ENCODE measurements at places on chromosomes 5 and 9.

- no peak for DNase-seq
These were observed 14.4 kb downstream of the STK10 start for GRCh38 chr5:172173564-172174153.

GRCh38 chr5:39015743-39016586, 58.2 kb downstream of the RICTOR start:
- DNase-seq, result no peak

DNA sequence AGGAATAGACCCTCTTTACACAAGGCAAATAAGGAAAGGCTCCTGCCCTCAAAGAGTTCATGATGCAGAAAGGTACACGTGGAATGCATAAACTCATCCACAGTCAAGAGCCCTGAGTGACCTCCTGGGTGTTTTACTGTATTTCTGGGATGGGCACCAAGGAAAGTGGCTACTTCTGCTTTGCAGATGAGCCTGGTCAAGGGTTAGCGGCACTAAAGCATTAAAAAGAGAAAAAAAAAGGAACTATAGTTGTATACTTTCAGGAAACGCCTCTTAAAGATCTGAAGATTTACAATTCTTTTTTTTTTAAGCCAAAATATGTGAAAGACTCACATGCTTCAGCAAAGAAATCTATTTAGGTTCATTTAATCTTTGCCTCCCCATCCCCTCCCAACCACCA, 366.2 kb upstream of the PDE4D start:
- DNase-seq, result no peak

GRCh38 chr5:108320231-108320630, 61.7 kb downstream of the FBXL17 start:
- DNase-seq, result no peak

DNA sequence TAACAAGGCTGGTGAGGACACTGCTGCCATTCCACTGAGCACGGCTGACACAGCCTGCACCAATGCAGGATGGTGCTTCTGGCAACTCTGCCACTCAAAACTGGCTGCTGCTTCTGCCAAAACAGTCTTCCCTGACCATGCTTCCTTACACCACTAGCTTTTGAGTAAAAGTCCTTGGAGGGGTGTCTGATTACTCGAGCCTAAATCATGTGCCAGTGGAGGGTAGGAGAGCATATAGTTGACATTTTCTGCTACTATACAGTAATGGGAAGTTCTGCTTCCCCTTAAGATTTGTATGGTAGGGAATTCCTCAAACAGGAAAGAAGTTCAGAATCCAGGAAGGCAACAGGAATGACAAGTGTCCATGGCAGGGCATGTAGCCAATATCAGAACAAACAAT, 12.2 kb upstream of the PJA2 start:
- DNase-seq, result no peak

DNA sequence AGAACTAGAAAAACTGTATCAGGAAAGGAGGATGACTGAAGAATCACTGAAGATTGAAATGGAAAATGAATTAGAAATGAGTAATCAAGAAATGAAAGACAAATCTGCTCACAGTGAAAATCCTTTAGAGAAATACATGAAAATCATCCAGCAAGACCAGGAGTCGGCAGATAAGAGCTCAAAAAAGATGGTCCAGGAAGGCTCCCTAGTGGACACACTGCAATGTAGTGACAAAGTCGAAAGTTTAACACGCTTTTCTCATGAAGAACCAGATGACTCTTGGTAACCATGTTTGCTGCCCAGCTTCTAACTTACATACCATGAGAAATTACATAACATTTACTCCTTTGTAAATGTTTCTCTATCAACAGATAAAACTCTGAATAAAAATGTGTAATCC, 37.1 kb downstream of the CPLANE1 start:
- DNase-seq, result no peak

DNA sequence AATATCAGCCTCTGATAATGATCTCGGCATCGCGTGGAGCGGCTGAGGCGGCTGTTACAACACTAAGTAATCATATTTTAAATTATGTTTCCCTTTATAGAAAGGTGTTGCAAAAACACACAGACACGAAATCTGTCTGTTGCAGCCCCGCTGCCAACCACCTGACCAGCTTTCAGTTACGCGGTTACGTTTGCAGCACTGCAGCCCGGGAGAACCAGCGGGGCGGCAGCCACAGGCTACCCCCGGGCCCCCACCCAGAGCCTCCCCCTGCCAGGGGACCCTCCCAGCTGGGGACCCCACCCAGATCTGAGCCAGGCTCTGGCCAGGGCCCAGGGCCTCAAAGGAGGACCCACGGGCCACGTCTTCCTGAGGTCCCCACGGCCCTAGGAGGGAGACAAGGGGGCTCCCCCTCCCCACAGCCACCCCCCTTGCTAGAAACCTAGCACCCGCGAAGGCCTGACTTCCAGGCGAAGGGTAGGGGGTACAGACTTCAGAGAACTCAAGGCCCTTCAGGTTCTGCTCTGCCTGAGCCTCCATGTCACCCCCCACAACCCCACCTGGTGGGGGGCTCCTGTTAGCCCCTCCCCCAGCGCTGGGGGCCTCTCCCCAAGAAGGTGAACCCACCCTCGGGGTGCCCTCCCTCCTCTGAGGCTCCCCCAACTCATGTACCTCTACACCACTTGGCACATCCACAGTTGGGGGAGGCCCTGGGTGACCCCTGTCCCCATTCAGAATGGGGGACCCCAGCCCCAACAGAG, 6.0 kb downstream of the NACC2 start:
- DNase-seq, result no peak

DNA sequence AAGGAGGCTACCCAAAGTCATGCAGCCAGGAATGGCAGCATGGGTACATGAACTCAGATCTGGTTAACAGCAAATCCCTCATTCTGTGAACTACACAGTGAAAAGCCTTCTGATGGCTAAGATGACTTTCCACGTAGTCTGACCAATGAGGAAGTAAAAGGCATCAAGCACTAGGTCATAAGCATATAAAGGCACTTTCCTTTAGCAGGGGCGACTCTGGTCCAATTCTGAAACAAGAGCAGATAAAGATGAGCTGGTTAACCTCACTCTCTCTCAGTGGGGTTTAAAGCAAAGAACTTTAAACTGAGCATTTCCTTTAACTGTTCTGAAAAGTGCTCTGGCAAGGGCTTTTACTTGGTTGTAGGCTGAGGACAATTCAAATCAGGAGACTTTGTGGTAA, 21.1 kb downstream of the PSMB7 start:
- DNase-seq, result no peak

DNA sequence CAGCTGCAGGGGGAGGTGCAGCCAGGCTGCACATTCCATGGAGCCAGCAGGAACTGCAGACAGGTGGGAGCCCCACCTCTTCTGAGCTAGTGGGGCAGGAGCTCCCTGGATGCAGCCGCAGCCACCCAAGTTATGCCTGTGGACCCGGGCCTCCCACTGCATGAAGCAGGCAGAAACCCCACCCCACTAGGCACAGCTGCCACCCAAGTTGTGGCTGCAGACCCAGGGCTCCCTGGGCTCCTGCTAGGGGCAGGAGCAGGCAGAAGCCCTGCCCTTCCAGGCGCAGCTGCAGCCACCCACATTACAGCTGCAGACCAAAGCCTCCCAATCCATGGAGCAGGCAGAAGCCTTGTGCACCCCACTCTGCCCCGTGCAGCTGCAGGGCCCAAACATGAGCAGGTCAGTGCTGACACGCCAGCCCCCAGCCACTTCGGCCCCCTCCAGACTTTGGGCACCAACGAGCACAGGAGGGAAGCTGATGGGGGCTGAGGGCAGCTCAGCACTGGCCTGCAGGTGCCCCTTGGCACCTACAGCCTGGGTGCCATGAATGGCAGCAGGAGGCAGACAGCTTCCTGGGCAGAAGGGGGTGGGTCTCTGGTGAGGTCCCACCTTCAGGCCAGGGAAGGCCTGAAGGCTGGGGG, 106.9 kb downstream of the C9orf50 start:
- no peak for DNase-seq

DNA sequence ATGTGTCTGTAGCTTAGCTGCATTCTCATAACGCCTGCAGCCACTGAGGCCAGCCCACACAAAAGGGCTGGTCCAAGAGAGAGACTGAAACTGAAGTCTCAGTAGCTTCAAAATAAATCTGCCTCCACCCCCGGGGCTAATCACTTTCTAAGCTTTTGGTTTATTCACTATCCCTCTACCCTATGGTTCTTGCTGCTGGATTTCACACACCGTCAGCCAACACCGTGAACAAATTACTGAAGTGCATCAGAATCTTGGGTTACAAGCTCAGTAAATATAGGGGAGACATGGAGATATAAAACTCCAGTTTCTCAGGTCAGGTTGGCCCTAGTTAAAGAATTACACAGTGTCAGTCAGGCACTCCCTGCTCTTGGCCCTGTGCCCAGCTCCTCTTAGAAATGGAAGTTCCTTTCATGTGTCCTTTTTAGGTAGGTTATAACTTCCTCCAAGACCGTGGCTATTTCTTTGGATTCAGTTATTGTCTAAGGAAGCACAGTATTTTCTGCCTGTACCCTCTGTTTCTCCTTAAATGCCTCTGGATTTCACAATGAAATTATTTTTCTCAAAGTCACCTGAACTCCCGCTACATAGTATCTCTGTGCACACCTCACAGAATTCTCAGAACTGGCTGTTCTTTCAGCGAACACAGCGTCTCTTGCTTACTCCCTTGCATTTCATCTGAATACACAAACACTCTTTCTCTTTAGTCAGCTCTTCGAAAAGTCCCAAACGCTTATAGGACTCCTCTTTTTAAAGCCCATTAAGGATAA, 112.5 kb downstream of the FAM174A start:
- DNase-seq, result no peak

GRCh38 chr5:110687485-110687884, 39.0 kb downstream of the TMEM232 start:
- DNase-seq, result no peak

- no peak for DNase-seq
These were observed 122.8 kb downstream of the DEPDC1B start for GRCh38 chr5:60577116-60577515.

GRCh38 chr9:79764374-79764773, 192.6 kb downstream of the TLE4 start:
- DNase-seq, result peak; percentile 4

Measured in T47D (cell line).